CD4-positive, alpha-beta T cell treated with Interleukin-12 subunit alpha and Interleukin-12 subunit beta, for 1 hour (primary cell): ENCODE measurements at places on chromosomes 3 and 15.

- DNase-seq = no peak
Observed at GRCh38 chr3:186121278-186121677, 12.4 kb upstream of the ETV5 start.

- DNase-seq = no peak
Observed at GRCh38 chr15:95883064-95883463, 447.4 kb upstream of the NR2F2 start.

- DNase-seq = no peak
Observed at GRCh38 chr3:115903843-115904242, 280.5 kb downstream of the GAP43 start.

- DNase-seq = no peak
Observed at GRCh38 chr3:86982883-86983282, 8.1 kb downstream of the VGLL3 start.

GRCh38 chr3:138003069-138003468 lies 6.9 kb upstream of the CLDN18 start:
- DNase-seq = no peak

- no peak for DNase-seq
Observed at GRCh38 chr3:16124636-16125035, 49.8 kb upstream of the GALNT15 start.

DNA sequence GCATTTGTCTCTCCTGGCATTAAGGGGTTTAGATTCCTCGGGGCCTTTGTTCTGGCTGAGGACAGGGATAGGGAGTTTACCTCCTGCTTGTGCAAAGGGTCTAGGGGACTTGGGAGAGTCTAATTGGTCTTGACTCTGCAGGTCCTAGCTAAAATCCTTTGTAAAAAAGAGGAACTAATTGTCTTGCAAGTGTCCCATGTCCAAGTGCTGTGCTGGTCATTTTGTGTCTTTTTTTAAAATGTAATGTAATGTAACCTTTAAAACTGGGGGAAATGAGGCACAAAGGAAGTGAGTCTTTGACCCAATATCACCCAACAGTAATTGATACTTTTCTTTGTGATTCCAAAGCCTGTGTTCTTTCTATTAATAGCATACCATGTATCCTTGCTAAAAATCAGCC lies 14.9 kb upstream of the C3orf80 start:
- DNase-seq = no peak

GRCh38 chr15:60324706-60325438 lies 72.9 kb downstream of the ANXA2 start:
- no peak for DNase-seq

- no peak for DNase-seq
Observed at GRCh38 chr3:116444819-116445310, 422 bp downstream of the LSAMP start.

- DNase-seq = no peak
Observed at GRCh38 chr3:182787302-182788036, 5.8 kb upstream of the ATP11B start.

DNA sequence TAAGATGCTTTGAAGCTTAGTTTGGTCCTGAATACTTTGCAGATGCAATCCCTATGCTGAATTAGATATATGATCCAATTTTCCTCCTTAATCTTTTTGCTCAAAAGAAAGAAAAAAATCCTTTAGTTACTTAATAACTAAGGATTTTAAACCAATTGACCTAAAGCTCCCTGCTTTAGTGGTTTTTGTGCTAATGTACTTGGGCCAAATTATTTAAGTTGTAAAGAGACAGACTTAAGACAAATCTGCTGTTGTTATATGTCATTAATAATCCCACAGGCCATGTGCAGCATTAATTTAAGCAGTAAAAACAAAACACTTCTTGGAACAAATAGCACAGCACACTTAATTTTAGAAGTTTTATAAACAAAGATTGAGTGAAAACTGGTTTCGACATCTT lies 776.1 kb upstream of the SEMA6D start:
- DNase-seq = no peak

DNA sequence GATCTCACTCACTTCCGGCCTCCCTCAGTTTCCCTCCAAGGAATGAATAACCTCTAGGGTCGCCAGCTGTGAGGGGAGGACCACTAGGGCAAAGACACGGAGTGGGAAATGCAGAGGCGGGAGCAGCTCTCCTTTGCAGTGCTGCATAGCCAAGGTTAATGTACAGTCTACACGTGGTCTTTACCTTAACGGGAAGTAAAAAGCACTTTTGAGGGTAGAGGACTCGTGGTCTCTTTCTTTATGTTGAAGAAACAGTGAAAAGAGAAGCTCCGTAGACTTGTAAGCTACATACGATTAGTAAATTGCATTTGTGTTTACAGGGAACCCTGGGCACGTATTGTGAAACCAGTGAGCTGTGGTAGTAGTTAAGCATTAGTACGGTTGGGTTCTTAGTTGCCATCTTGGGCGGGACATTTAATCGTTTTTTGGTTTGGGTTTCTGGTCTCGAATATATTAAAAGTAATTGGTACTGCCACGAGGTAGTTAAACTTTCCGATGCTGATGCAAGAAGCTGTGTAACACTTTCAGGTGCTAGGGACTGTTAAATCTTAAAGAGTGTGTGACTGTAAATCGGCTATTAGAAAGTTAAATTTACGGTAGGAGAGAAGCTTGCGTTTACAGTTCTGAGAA lies 828 bp downstream of the U2SURP start:
- DNase-seq = peak; percentile 17

DNA sequence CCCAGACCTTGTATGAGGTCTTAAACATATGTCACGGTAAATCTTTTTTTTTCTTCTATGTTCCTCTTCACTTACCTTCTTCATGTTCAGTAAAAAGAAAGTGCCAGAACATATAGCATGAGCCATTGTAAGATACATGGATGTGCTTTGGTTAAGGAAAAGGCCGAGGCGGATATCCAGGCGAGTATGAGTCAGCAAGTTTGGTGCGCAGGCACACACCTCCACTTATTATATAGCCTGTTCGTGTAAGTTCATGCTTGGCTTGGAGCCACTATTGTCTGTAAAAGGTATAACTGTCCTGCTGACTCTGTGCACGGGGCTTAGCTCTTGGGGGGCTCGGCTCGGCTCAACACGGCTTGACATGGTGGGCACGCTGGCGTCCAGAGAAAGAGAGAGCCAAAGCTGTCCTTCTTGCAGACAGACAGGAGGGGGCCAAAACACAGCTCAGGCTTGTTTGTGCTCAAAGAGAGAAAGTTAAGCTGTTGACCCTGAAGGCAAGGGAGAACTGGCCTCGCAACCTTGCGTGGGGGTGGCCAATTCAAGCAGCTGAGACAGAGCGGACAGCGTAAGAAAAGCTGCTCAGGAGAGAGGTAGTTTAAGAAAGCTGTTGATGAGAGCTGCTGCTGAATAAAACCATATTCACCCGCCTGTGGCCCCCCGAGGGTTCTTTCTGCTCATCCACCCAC lies 251.2 kb downstream of the SLC9A9 start:
- no peak for DNase-seq

- DNase-seq = no peak
Observed at GRCh38 chr15:77889009-77889806, 188.3 kb downstream of the TBC1D2B start.
